ENCODE measurements at places on chromosomes 1 and 21. TPM values are rescaled to one million over a fixed set of nuclear protein-coding genes. Genes with fewer than 3 reads are reported as not detected.

The TNNI3K gene
- total RNA-seq = 1.1 TPM

The FOXO6 gene
- not detected for total RNA-seq

The AQP10 gene
- not detected for total RNA-seq

The ZNF670 gene
- total RNA-seq = 2.8 TPM

The CFAP57 gene
- total RNA-seq = 0.19 TPM

The TFF3 gene
- 5.5 TPM for total RNA-seq

The ST6GALNAC5 gene
- 0.58 TPM for total RNA-seq

The ID3 gene
- 168 TPM for total RNA-seq

The DENND4B gene
- 67.5 TPM for total RNA-seq

The FBLIM1 gene
- 34.5 TPM for total RNA-seq

The C4BPA gene
- total RNA-seq = not detected

The ZMYND12 gene
- 1.3 TPM for total RNA-seq

The PCSK9 gene
- 0.26 TPM for total RNA-seq

The ADGRL4 gene
- 81.8 TPM for total RNA-seq

The MSH4 gene
- total RNA-seq = not detected

The MUL1 gene
- 26.8 TPM for total RNA-seq

The IGSF8 gene
- total RNA-seq = 20.4 TPM

The PDC gene
- not detected for total RNA-seq

The TENT5C gene
- total RNA-seq = 2.5 TPM

The LAMB3 gene
- total RNA-seq = 35.6 TPM

The PCAT6 gene
- total RNA-seq = 1.2 TPM

The GUCA2A gene
- total RNA-seq = not detected

The LDLRAD2 gene
- 0.35 TPM for total RNA-seq

The TNFRSF1B gene
- total RNA-seq = 95.6 TPM

The HUNK gene
- 0.55 TPM for total RNA-seq

The SOX13 gene
- 33.1 TPM for total RNA-seq

The TMEM82 gene
- not detected for total RNA-seq

The AADACL3 gene
- 0.19 TPM for total RNA-seq

The CBR3 gene
- 14.9 TPM for total RNA-seq

The GNAT2 gene
- not detected for total RNA-seq

The S100A7A gene
- not detected for total RNA-seq

The NKAIN1 gene
- not detected for total RNA-seq

The SVBP gene
- total RNA-seq = 19.1 TPM

The NIBAN1 gene
- total RNA-seq = 25.9 TPM

The KRTAP19-1 gene
- not detected for total RNA-seq

The FBXO44 gene
- total RNA-seq = 12.1 TPM

The PTPRF gene
- 270 TPM for total RNA-seq

The SPRR5 gene
- total RNA-seq = not detected

The TMEM81 gene
- total RNA-seq = 2.2 TPM

The SLC26A9 gene
- not detected for total RNA-seq

The HES3 gene
- not detected for total RNA-seq

The SH3D21 gene
- total RNA-seq = 2.6 TPM

The MTARC2 gene
- 45.2 TPM for total RNA-seq

The ELAPOR1 gene
- 0.26 TPM for total RNA-seq

The LRRC38 gene
- total RNA-seq = not detected

The LCE3C gene
- not detected for total RNA-seq

The RIPPLY3 gene
- total RNA-seq = not detected

The COL6A2 gene
- total RNA-seq = 735 TPM

The ANKRD45 gene
- total RNA-seq = 0.29 TPM

The CFHR2 gene
- total RNA-seq = not detected

The LAPTM5 gene
- total RNA-seq = 251 TPM

The OR2T35 gene
- not detected for total RNA-seq

The SERTAD4 gene
- total RNA-seq = 3.9 TPM

The SPRR3 gene
- total RNA-seq = not detected

The PER3 gene
- 7.4 TPM for total RNA-seq

The PLEKHN1 gene
- total RNA-seq = 0.39 TPM

The RAB7B gene
- total RNA-seq = 6.0 TPM

The BOLA1 gene
- total RNA-seq = 16.1 TPM

The TRIM58 gene
- 0.96 TPM for total RNA-seq
